ENCODE measurements at places on chromosomes 2 and 18.

DNA sequence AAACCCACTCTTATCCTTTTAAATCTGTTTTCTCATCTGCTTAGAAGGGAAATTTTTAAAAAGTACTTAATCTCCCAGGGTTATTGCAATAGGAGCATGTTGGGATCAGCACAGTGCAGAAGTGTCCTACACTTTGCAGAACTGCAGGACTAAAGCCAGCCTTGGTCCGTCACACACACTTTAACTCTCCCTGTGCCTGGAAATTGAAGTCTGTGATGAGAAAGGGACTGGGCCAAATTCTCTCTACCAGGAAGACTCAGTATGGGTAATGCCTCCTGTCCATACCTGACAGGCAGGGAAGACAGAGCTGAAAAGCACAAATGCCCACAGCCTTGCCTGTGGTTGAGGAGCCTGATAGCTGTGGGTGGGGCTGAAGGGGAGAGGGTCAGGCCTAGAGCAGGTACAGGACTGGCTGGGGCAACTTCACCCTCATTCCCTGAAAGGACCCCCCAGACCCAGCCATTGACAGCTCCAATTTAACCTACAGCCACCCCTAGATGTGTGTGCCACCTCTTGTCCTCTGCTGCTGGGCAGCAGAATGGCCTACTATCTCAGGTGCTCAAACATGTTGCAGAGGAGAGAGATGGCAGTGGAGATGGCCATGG is 377.2 kb upstream of the KLHL29 start:
- no peak for DNase-seq

- no peak for DNase-seq
These were observed 199.9 kb downstream of the BCL2 start for GRCh38 chr18:63119647-63120046.

DNA sequence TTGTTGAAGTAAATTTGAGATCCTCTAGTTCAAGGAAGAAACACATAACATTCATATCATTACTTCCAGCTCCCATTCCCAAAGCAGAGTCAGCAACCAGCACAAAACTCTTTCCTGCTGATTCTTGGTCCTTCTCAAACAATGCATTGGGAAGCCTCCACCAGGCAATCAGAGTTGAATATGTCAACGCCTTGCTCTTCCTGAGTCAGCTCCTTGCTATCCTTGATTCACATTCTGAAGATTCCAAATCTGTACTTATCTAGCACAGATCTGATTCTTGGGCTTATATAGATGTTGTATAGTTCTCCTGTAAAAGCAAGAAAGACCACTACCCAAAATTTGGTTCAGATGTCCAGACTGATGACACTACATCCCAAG is 29.6 kb downstream of the CFAP210 start:
- DNase-seq, result no peak

GRCh38 chr18:3902676-3903075 is 452.7 kb downstream of the TGIF1 start:
- DNase-seq, result no peak

- no peak for DNase-seq
These were observed 358.4 kb upstream of the SALL3 start for GRCh38 chr18:78621141-78621755.

DNA sequence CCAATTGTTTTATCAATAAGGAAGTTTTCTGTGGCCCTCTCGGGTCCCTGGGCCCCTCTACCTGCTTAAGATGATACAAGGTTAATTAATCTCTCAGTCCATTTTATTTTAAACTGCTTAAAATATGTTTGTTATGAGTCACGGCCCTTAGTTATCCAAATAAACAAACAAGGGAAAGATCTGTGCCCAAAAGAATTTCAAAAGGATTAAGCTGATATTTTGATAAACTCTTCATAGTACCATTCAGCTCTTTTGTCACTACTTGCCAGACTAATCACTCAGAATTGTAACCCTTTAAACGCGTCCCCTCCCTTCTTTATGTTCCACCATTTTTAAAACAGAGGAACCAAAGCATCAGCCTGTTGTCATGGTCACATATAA is 144.7 kb upstream of the STK17B start:
- no peak for DNase-seq

DNA sequence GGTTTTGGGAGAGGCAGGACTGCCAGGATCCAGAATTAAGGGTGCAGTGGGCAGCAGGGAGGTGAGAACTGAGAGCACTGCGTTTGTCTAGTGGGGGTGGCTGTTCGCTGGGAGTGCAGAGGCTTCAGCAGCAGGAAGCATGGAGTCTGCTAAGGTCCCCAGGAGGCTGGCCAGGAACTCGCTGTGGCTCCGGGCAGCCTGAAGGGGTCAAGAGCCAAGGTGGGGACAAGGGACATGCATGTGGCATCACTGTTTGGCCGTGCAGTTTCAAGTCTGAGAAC is 43.2 kb upstream of the SEMA4C start:
- DNase-seq, result no peak

- DNase-seq, result no peak
These were observed 26.6 kb downstream of the MYL1 start for GRCh38 chr2:210288408-210288807.

DNA sequence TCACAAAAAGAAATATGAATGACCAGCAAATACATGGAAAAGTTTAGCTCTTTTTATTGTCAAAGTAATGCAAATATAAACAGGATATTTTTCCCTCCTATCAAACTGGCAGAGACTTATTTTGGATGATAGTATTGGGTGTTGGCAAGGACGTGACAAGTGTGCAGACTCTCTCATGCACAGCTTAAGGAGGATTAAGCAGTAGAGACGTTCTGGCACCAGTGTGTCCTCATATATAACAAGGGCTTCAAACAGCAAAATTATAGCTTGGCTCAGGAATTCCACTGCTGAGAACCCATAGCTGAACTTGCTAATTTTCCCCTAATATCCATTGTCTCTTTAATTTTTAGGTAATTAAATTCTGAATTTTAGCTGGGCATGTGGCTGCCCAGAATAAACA is 114.4 kb downstream of the FAM124B start:
- DNase-seq, result no peak

DNA sequence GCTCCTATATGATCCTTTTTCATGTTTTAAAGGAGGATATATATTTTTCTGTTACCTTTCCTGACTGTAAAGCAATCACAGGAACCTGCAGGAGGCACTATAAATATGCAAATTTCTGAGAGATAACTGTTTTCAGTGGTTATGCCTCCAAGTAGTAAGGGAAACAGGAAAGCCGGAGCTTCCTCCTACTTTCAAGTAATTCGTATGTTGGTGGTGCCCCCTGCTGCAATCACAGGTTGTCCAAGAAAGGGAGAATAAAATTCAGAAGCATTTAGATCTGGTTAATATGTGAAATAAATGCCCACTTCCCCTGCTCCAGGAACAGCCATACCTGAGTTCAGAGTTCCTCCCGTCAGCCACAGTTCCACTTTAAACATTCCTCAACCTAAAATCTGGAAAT is 12.0 kb upstream of the BCL11A start:
- no peak for DNase-seq

DNA sequence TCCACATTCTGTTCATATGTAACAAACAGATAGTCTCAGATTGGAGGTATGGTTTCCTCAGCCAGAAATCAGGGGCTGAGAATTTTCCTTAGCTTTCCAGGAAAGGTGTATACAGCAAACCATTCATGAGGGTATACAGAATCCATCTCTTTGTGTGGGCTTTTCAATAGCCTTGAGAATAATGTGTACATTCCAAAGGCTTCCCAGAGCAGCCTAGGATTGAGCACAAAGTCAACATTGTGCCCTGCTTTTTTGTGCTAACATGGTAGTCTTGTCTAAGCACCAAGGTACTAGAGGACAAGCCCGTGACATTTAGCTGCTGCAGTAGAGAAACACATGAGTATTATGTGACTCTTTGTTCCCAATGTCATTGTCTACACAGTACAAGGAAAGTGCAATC is 322.1 kb upstream of the TANK start:
- no peak for DNase-seq

GRCh38 chr2:71379086-71379485 is 47.5 kb downstream of the ZNF638 start:
- no peak for DNase-seq

DNA sequence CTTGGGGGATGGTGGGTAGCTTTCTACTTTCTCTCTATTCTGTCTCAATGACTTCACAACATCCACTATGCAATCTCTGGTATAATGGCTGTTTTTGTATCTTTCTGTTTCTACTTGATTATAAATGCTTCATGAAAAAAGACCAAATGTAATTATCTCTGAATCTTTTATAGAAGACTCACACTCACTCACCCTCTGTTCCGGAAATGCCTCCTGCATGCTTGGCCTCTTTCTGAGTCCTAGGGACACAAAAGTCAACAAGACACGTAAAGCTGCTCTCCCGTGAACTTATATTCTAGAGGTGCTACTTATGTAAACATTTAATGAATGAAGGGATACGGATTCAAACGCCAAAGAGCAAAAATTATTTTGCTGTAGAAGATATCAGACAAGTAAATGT is 502.2 kb upstream of the SOX11 start:
- no peak for DNase-seq

DNA sequence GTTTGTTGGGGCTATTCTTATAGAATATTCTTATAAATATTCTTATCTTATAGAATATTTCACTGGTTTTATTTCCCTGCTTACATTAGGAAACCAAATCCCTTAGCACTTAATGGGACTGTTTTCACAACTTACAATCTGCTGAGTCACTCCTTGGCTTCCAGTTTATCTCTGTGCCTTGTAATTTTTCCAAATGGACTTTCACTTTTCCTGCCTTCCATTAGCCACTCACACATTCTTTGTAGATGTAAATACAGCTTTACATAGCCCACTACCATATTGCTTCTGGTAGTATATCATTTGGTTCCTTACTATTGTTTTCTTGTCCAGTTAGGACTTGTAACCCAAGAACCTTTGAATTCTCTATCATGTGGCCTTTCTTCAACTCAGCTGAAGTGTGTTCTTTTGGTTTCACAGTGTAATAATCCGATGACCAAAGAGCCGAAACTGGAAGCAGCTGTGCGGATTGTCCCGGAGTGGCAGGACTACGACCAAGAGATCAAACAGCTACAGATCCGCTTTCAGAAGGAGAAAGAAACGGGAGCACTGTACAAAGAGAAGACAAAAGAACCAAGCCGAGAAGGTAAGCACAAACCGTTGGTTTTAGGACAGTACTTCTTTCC is 96.1 kb downstream of the UGGT1 start:
- no peak for DNase-seq

- no peak for DNase-seq
These were observed 864.8 kb downstream of the EPHA4 start for GRCh38 chr2:220707261-220707660.

- DNase-seq, result no peak
These were observed 119.1 kb downstream of the AQP4 start for GRCh38 chr18:26746398-26746797.

DNA sequence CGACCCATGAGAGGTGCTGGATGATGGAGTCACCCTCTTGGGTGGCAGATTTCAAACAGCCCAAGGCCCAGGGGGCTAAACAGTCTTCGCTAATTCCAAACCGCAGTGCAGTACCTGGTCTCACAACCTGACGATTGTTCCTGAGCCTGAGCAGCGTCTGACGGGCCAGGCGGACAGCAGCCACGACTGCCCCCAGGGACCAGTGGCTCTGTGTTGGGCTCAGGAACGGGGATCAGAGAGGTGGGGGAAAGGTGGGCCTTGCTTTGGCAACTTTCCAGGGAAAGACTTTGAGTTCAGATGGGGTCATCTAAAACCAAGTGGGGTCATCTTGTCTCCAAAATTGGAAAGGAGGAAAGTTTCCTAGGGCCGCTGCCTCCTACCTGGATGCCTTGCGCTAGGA is 492 bp downstream of the COLEC11 start:
- no peak for DNase-seq

GRCh38 chr18:73235921-73236320 is 368.1 kb upstream of the NETO1 start:
- no peak for DNase-seq

- no peak for DNase-seq
These were observed 35.4 kb upstream of the PGAP1 start for GRCh38 chr2:196961889-196962288.

- DNase-seq, result no peak
These were observed 30.3 kb downstream of the TANC1 start for GRCh38 chr2:158998551-158999248.

DNA sequence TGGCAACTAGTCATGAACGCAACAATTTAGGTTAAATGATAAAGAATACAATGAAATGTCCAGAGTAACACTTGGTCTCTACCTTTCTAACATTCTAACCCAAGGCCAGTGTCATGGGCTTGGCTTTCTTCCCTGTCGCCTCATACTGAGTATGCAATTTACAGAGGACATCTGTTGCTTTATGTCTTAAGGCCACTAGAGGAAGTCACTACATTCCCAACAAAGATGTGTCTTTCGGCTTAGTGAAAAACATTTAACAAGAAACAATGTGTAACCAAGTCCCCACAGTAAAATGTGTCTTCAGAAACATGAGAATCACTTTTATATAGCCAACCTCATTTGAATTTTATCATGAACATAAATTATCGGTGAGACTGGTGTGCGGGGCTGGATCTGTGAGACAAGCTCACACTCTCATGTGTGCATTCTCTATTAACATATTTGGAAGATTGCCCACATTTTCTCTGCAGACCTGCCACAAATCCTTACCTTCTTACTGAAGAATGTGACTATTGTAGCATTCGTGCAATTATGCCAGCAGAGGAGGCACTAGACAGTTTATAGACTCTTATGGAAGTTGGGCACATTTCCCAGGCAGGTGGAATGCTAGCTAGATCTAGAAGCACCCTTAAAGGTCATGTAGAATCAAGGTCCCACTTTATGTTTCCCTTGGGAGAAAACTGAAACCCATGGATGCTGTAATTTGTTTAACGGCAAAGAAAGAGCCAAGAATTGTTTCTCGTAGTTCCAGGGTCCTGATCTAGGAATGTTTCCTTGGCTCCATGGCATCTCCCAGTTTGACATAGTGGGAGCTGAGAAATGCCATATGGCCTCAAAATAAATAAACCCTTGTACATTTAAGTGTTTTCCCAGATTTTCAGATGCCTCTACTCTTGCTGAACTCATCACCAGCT is 101.8 kb downstream of the CD226 start:
- DNase-seq, result no peak

DNA sequence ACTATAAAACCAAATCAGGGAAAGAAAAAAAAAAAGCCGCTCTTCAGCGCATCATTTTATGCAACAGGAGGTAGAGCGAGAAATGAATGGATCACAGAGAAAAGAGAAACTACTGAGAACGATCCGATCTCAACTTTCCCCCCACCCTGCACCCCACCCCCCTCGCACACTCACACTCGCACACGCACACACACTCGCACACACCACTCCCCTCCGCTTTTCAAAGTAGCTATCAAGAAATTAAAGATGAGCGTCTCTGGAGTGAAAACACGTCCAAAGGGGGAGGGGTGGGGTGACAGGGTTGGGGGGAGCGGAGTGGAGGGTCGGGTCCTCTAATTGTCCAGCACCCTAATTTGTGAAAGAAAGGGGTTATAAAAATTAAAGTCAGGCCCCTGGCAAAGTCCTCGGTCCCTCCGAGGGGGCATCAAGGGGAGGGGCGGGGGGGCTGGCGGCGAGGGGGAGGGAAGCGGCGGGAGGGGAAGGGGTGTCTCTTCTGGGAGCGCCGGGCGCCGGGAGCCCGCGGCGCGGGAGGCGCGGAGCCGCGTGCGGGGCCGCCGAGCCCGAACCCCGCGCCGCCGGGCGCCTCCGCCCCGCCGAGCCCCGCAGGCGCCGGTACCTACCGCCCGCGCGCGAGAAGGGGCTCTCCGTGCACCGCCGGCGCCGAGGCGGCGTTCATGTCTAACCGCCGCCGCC is 428 bp downstream of the TCF4 start:
- no peak for DNase-seq

- DNase-seq, result no peak
These were observed 111.4 kb downstream of the NFATC1 start for GRCh38 chr18:79507076-79507545.

Measured in activated T-cell treated with anti-CD3 and anti-CD28 coated beads for 4 hours (primary cell).